ENCODE measurements at places on chromosomes 7 and 10.

- no peak for DNase-seq
These were observed 86.8 kb upstream of the KMT2C start for GRCh38 chr7:152522571-152523067.

GRCh38 chr10:38047666-38048065 lies 37.2 kb downstream of the ZNF33A start:
- no peak for DNase-seq

GRCh38 chr10:5840314-5841307 lies 27.4 kb upstream of the GDI2 start:
- DNase-seq = no peak

DNA sequence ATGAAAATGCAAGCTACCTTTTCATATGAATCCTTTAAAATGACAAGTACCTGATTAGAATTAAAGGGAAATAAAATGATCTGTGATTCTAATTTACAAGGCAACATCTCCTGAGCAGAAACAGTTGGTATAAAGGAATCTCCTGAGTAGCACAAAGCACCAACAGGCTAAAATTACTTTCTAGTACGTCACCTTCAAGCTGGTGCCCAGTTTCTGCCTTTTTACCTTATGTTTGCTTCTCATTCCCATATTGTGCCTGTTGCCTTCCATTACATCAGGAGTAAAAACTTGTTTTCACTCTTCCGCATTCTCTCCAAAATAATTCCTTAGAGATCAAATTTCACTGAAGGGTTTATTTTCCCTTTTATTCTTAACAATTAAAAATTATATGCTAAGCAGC lies 587.1 kb upstream of the KCND2 start:
- DNase-seq = no peak

- DNase-seq = peak; percentile 80
These were observed 996 bp downstream of the ADAM12 start for GRCh38 chr10:126387041-126387921.

DNA sequence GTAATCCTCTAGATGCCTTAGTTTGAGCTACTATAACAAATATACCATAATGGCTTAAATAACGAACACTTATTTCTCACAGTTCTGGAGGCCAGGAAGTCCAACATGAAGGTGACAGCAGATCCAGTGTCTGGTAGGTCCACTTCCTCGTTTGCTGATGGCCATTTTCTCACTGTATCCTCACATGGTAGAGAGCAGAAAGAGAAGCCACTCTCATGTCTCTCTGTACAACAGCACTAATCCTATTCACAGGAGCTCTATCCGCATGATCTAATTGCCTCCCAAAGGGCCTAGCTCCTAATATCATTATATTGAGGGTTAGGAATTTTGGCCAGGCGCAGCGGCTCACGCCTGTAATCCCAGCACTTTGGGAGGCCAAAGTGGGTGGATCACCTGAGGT lies 10.2 kb downstream of the HIBADH start:
- no peak for DNase-seq

DNA sequence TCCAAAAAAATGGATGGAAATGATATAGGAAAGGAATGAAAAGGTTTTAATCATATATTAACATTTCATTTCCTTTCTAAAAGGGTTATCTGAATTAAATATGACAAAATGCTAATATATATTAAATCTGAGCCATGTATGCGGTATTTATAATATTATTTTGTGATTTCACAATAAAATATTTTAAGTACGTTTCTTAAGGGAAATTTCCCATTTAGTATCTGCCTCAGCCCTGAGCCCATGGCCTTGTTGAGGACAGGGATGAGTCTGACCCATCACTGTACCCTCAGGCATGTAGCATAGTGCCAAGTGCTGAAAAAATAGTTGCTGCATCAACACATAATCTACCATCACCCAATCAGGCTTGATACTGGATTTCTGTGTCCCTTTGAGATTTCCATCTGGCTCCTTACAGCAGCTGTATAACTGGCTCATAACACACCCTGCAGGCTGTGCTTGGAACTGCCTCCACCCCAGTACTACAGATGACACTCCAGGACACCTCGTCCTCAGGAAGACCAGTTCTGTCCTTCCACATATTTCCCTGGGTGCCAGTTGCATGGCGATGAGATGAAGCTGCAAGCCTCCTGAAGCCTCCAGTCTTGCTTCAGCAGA lies 59.4 kb upstream of the ASAH2 start:
- peak; percentile 32 for DNase-seq

- DNase-seq = no peak
These were observed 17.0 kb downstream of the CHST12 start for GRCh38 chr7:2420216-2420933.

- DNase-seq = no peak
These were observed 21.9 kb upstream of the ZNF212 start for GRCh38 chr7:149217570-149217969.

DNA sequence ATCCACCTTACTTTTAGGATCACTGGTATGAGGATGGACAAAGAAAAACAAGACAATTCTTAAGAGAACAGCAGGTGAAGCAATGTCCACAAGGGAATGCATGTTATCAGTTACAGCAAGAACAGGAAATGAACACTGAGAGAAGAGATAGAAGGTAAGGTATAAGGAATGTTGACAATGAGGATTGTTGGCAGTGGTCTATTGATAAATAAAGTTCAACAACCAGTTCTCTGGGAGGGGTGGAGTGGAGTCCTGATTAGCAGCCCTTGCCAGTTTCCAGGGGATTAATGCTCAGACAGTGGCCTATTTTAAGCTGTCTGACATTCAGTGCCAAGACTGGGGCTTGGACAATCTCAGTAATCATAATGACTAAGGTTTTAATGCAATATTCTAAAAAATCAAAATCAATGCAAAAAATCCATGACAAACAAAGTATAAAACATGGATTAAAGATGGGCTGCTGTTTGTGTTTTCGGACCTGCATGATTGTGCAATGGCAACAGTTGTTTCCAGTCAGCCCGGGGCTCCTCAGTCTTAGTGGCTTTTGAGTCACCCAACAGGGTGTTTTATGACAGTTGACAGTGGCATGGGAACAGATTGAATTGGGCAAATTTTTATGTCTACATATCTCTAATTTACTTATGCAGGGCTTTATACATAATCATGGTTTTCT lies 13.8 kb upstream of the AKR1B1 start:
- DNase-seq = no peak

GRCh38 chr10:19730167-19730906 lies 85.9 kb upstream of the PLXDC2 start:
- peak; percentile 5 for DNase-seq

DNA sequence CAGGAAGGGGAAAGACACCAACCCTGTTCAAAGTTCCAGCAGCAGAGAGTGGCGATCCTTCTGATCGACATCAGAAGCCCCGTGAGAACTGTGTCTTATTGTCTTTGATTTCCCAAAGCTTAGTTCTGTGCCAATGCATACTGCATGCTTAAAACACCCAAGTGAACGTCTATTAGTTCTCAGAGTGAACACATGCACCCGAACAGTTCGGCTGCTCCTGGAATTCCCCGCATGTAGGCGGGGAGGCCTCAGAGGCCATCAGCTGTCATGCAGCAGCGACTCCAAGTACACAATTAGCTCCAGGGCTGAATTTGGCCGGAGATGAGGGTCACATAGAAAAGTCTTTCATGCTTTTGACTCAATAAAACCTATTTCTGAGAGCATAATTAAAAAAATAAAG lies 276.9 kb downstream of the ZMYND11 start:
- no peak for DNase-seq

- no peak for DNase-seq
These were observed 863.8 kb upstream of the ZWINT start for GRCh38 chr10:57224811-57225210.

DNA sequence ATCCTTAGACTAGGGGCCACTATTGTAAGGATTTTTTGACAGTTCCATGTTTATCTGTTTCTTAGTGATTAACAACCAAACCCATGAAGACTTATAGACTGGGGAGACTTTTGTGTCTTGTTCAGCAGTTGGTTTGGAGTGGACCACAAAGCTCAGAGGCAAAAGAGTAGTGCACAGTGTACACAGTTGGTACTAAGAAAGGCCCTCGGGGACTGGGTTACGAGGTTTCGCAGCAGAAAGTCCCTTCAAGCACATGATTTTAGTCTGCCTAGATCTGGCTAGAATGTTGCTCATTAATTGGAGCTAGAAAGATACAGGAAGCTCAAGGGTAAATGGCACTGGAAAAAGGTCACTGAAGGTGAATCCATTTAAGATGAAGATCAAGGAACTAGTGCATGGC lies 35.4 kb downstream of the CDK14 start:
- no peak for DNase-seq

DNA sequence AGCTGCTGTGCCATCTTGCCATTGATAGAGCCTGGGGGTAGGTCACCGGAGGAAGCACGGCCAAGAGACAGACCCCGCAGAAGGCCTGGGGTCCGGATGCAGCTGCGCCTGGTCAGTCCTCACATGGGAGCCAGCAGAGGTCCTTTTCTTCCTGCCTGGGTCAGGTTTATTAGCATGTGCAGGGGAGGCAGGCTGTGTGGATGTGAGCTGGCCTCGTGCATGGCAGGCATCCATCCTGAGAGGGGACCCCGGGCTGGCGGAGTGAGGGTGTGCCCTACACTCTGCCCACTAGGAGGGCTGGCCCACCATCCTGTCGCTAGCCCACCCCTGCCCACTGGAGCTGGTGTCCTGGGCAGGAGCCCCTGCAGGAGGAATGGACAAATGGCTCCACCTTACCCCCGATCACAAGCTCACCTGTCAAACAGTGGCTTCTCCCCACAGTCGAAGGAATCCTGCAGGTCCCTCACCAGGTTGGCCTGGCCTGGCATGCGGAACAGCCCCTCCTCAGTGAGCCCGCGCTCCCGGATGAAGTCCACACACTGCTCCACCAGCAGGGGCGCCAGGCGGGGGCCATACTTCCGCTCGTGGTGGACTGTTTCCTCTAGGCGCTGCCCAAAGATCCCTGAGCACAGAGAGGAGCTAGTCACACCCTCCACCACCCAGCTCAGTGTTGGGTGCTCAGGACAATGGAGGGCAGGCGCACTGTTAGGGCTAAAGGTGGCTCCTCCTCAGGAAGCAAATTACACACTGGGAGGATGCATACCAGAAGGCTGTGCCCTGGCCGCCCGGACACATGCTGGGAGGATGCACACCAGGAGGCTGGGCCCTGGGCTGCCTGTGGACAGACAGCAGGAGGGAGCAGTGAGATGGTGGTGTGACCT lies 145.4 kb downstream of the ARHGAP22 start:
- DNase-seq = no peak

GRCh38 chr10:113992471-113993011 lies 51.1 kb upstream of the ADRB1 start:
- peak; percentile 26 for DNase-seq

DNA sequence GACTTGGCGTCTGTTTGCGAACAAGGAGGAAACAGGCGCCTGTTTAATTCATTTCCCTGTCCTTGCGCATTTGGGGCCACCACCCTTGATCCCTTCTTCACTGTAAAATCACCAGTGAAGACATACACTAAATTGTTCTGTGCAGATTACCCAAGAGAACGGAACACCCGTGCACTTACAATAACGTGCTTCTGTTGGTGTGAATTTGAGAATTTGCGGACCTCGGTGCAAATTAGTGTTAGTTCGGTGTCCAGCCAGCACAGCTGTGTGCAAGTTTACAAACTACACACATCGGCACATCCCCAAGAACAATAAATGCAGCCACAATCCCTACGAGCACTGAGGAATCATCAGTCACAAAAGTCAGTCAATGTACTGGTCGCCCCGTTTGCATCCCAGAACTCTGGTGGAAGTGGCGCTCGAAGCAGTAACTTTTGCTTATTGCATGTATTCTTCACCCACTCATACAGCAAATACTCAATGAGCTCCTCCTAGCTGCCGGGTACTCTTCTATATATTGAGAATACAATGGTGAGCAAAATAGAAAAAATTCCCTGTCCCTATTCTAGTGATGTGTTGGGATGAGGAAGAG lies 786 bp upstream of the CNOT4 start:
- peak; percentile 16 for DNase-seq

GRCh38 chr10:7700577-7701125 lies 2.5 kb upstream of the ITIH2 start:
- no peak for DNase-seq

DNA sequence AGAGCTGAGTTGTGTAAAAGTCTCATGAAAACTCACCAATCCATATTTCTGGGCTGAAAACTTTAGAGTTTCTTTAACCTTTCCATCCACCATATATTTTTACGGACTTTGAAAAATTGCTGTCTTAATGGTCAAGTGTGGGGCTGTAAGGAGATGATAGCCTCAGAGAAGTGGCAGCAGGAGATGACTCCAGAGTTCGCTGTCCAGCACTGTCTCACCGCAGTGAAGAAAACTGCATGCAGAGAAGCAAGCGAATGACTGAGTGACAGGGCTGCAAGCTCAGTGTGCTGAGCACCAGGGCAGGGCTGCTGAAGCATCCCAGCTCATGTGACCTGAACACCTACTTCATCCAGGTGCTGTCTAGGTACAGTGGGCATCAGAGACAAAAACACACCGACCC lies 564.5 kb downstream of the ACTR3B start:
- DNase-seq = no peak

- no peak for DNase-seq
These were observed 198.6 kb upstream of the MDFIC start for GRCh38 chr7:114723308-114723707.

- no peak for DNase-seq
These were observed 88.6 kb downstream of the INPP5A start for GRCh38 chr10:132626019-132626760.

- DNase-seq = no peak
These were observed 91.3 kb downstream of the CACNB2 start for GRCh38 chr10:18231480-18231879.

- no peak for DNase-seq
These were observed 362.9 kb downstream of the GFRA1 start for GRCh38 chr10:115909962-115910731.

Measured in EL (cell line).